ENCODE measurements at places on chromosomes 7 and 10.

DNA sequence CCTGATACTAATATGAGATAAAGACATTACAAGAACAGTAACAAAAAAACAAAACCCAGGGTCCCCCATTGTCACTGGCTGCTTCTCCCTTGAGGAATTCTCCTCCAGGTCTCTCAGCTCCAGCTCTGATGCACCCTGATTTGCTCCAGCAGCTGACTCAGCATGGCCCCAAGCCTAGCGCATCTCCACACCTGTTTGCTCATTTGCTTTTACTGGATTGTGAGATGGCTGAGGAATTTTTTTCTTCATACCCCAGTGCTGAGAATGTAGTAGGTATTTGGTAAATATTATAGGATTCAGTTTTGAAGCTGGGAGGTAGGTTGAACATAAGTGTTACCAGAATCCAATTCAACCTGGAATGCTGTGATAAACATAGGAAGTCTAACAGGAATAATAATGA is 171.9 kb downstream of the PKD1L1 start:
- no peak for DNase-seq

- DNase-seq, result no peak
These were observed 42.5 kb upstream of the FZD8 start for GRCh38 chr10:35684586-35684985.

DNA sequence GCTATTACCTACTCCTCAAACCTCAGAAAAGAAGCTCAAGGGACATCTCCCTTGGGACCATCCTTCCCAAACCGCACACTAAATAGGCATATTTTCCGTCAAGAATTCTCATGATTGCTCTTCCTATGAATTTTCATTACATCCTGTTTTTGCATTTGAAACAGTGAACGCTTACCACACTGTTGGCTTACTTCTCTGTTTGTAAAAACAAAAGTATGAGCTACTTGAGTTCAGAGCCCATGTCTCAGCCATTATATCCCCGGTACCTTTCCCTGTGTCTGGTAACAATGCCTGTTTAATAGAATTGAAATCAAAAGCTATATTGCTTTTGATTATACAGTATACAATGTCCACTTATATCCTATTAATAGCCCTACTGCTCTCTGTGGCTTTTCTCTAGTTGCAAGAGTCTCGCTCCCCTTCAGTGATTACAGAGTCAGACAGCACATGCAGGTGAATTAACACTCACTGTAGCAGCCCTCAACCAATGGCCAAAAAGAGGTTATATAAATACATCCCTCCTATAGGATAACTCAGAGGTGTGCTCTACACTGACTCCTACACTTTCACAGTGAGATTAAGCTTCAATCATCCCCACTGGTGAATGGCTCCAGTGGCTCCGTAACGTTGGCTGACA is 264.4 kb downstream of the SORCS1 start:
- DNase-seq, result no peak

GRCh38 chr10:76415554-76415953 is 984.1 kb downstream of the LRMDA start:
- no peak for DNase-seq

DNA sequence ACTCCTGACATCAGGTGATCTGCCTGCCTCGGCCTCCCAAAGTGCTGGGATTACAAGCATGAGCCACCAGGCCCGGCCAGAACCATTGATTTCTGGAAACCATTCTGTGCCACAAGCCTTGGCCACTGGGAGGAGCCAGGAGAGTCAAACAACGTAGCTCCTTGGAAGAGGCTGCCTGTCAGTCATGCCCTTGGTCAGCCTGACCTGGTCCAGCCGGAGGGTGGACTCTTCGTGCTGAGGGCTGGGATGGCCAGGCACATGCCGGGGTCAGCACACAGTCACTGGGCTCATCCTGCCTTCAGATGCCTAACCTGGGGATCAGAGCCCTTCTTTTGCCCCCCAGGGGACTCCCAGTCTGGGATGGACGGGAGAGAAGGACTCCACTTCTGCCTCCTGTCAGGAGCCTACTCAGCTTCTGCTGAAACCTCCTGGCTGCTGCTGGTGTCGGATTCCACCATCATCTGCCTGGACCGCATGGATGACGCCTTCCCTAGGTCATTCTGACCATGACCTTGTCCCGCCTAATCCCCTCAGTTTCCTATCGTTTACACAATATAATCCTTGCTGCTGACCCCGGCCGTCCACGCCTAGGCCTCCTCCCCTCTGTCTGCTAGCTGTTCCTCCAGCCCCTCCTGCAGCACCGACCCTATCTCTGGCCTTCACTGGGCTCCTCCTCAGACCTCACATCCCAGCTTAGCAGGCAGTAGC is 30.4 kb downstream of the TMEM270 start:
- no peak for DNase-seq

DNA sequence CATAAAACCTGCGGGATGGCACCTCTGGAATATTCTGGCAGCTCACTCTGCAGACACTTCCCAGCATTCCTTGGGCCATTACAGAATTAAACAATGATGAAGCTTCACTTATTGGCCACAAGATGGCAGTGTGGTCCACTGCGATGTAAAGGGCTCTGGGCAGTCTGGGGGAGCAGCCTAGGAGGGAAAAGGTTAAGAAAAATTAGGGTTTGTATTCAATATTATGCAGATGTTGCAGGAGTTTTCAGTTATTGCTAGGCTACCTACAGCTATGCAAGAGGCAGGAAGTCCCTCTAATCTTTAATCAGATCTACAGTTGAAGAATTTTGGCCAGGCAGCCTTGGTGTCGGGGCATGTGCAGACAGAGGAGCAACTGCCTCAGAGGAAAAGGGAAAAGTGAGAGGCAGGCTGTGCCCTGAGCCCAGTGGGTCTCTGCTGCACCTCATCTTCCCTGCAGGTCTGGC is 233.2 kb upstream of the PRSS1 start:
- DNase-seq, result no peak
